ENCODE measurements at places on chromosomes 11 and 22. TPM values are rescaled to one million over a fixed set of nuclear protein-coding genes. Genes with fewer than 3 reads are reported as not detected.

The LGALS12 gene
- polyA plus RNA-seq = 0.39 TPM

The SLC22A9 gene
- not detected for polyA plus RNA-seq

The BSX gene
- polyA plus RNA-seq = not detected

The ELMOD1 gene
- not detected for polyA plus RNA-seq

The TBX1 gene
- not detected for polyA plus RNA-seq

The COX8A gene
- polyA plus RNA-seq = 298 TPM

The ASCL2 gene
- 5.0 TPM for polyA plus RNA-seq

The OR4A15 gene
- polyA plus RNA-seq = not detected

The SYNGR1 gene
- 9.1 TPM for polyA plus RNA-seq

The RASGRP2 gene
- polyA plus RNA-seq = 350 TPM

The NELL1 gene
- not detected for polyA plus RNA-seq

The LRRC32 gene
- polyA plus RNA-seq = not detected

The KDM2A gene
- polyA plus RNA-seq = 25.1 TPM

The OTOG gene
- not detected for polyA plus RNA-seq

The NXPE2 gene
- not detected for polyA plus RNA-seq

The RFPL1 gene
- not detected for polyA plus RNA-seq

The MAPK8IP2 gene
- not detected for polyA plus RNA-seq

The KCNQ1 gene
- 20.5 TPM for polyA plus RNA-seq

The GDPD4 gene
- not detected for polyA plus RNA-seq

The SC5D gene
- polyA plus RNA-seq = 9.5 TPM

The IGSF9B gene
- polyA plus RNA-seq = not detected

The C22orf42 gene
- polyA plus RNA-seq = not detected

The C11orf91 gene
- polyA plus RNA-seq = not detected

The OR5P2 gene
- polyA plus RNA-seq = not detected

The KLHDC7B gene
- polyA plus RNA-seq = 4.7 TPM

The FGF3 gene
- not detected for polyA plus RNA-seq

The KDELR3 gene
- 0.56 TPM for polyA plus RNA-seq

The POTEH gene
- polyA plus RNA-seq = 0.13 TPM

The P2RY6 gene
- polyA plus RNA-seq = not detected

The OLFML1 gene
- polyA plus RNA-seq = 0.08 TPM

The FGF19 gene
- polyA plus RNA-seq = not detected

The CASP5 gene
- polyA plus RNA-seq = 0.45 TPM

The CCT8L2 gene
- not detected for polyA plus RNA-seq

The ELP4 gene
- polyA plus RNA-seq = 15.3 TPM

The H19 gene
- not detected for polyA plus RNA-seq

The HTATIP2 gene
- 57.7 TPM for polyA plus RNA-seq

The CST6 gene
- polyA plus RNA-seq = not detected

The SYT13 gene
- not detected for polyA plus RNA-seq

The ARHGAP32 gene
- 0.54 TPM for polyA plus RNA-seq

The LRRN4CL gene
- not detected for polyA plus RNA-seq

The OR51E2 gene
- polyA plus RNA-seq = not detected

The CRYBB2 gene
- polyA plus RNA-seq = not detected

The UPK3A gene
- polyA plus RNA-seq = 1.5 TPM

The EIF3M gene
- polyA plus RNA-seq = 203 TPM

The ADAMTS8 gene
- not detected for polyA plus RNA-seq

The NUDT22 gene
- 56.6 TPM for polyA plus RNA-seq

The LAYN gene
- not detected for polyA plus RNA-seq

The SLC22A6 gene
- not detected for polyA plus RNA-seq

The KCNK4 gene
- polyA plus RNA-seq = not detected

All from IgD-negative memory B cell (primary cell).